ENCODE measurements at places on chromosomes 2 and 18.
A peak's percentile ranks its signal among the peaks of the same experiment; 100 is the strongest.

GRCh38 chr2:240467149-240467642, 31.7 kb downstream of the GPC1 start:
- DNase-seq = peak; percentile 1

DNA sequence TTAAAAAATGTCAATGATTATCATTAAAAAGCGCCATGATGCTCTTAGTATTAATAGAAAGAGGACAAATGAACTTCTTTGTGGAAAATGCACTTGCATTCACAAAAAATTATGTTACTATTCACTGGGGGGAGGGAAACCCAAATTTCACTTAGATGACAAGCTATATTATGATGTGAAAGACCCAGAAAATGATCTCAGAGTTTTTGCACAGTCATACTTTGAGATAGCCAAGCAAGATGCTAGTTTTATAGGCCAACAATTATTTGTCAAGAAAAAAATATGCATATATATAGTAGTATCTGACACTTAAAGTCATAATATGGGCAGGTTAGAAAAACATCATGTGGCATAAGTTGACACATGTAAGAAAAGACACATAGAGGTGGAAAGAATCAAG, 31.6 kb downstream of the COL5A2 start:
- DNase-seq = no peak

GRCh38 chr2:160608599-160608998, 115.0 kb upstream of the RBMS1 start:
- DNase-seq = no peak

DNA sequence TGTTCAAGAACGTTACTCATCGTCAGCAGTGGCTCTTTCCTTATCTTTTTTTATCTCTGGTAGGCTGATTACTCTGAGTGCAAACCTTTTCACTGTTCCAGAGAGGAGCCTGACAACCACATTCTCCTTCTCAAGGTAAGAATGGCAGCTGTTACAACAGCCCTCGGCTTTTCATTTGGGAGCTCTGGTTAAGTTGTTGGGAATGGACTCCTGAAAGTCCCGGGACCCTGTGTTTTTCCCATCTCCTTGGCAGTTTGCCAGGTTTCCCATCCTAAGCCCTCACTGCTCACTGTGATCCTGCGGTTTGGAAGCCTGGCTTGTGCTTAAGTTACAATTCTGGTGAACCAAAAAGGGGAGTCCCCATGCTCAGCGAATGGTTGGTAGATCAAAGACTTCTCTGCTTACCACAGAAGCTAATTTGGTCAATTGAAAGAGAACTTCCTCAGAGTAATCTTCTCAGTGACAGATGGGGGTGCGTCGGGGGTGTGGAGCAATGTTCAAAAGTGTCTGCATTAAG, 122.3 kb downstream of the LYPD6B start:
- no peak for DNase-seq

DNA sequence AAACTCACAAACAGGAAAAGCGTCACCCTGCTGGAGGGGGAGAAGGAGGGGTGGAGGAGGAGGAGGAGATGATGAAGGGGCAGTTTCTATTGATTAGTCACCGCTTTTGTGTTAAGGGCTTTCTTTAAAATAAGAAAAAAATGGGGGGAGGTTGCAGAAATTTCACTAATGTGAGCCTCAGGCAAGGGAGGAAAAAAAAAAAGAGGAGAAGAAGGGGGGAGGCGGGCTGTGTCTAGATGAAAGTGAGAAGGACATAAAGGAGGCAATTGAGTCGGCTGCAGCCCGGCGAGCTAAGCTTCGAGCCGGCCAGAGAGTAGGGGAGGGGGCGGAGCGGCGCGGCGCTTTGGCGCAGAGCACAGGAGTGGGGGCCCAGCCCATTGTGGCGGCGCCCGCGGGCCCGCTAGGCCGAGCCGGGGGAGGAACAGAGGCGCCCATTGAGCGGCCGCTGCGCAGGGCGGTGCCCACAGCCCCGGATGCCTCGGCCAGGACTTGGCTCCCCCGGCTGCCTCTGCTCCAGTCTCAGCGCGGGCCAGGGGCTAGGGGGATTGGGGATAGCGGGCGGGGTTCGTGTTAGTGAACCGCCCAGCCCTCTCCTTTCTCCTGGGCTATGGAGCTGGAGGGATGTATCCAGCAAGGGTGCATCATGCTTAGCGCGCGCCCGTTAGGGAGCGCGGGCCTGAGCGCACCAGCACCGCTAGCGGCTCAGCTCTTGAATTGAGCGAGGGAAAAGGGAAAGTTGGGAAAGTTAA, 7.9 kb downstream of the PAX3 start:
- no peak for DNase-seq

GRCh38 chr2:20621366-20622295, 29.3 kb downstream of the HS1BP3 start:
- no peak for DNase-seq

- no peak for DNase-seq
Observed at GRCh38 chr2:150860301-150860700, 372.8 kb upstream of the RND3 start.

DNA sequence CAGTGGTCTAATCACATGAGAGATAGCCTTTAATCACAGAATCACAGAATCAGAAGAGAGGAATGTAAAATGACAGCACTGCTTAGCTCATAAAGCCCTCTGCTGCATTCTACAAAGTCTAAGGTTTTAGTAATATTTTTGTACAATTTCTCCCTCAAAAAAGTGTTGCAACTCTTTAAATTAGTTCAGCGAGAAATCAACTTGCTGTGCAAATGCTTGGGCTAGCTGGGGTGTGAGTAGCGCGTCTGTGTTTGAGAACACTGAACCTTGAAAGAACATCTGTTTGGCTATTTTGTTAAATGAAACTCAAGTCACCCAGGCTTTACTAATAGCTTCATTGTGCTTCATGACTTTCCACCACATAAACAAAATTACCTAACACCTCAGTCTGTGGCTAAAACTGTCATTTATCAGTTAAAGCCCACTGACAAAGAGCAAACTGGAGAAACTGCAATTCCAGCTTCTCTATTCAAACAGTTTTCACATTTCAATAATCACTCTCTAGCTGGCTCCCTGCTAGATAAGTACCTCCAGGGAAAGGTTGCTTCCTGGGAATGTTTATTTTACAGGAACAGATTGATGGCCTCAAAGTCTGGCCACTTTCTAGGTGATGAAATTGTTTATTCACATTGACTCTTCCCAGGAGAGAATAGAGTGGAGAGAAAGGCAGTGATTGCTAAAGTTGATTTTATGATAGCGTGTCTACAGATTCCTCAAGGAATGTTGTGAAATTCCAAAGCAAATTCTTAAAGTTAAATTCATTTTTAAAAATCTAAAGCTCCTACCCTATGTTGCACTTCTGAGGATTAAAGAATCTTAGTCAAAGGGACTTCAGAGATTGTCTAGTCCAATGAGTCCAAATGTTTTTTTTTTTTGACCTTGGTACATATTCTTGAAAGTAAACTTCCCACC, 36.0 kb upstream of the STAT1 start:
- no peak for DNase-seq
